ENCODE measurements at places on chromosomes 1 and 21.

GRCh38 chr1:47201179-47201578, 11.3 kb upstream of the PDZK1IP1 start:
- DNase-seq, result no peak

DNA sequence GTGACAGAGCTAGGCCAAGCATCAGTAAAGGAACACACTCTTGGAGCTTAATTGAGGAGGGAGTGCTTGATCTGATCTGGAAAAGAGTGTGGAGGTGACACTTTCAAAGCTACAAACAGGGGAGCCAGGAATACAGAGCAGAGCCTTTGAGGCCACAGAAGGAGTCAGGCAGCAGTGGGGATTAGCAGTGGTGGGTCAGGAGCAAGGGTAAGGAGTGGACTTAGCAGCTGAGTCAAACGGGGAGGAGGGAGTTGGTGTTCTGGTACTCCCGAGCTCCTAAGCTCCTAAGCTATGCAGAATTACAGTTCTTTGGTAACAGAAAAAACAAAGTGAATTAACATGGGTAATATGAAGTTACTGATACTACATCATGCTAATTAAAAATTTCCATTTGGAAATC, 14.5 kb downstream of the RAB4A start:
- DNase-seq, result no peak

GRCh38 chr1:212621043-212621948, 12.7 kb downstream of the ATF3 start:
- no peak for DNase-seq

DNA sequence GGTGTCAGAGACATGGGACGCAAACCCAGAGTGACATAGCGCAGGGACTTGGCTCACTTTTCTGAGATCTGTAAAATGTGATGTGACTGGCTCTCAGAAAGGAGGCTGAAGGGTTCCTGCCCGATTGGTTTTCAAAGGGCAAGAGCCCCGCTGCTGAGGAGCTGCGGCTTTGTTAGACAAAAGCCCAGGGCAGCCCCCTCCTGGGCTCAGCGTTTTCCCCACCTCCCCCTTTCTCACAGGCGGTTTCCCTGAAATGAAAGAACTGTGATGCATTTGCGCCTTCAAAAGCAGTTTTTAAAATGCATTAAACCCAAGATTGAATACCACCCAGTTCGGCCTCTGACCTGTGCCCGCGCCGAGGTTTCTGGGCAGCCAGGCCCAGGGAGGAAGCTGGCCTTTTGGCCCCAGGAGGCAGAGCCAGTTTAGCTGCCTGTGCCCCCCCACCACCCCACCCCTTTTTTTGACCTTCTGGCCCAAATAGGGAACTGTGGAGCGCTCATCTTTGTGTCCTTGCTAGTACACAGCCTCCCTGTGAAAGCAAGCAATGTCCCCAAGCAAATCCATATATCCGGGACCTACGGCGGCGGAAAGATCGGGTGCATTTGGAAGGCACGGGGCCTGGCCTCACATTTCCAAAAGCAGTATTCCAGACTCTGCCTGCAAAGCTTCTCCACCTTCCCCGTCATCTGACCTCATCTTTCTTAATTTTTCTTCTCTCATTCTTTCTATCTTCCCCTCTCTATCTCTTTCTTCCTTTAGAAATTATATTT, 28.6 kb downstream of the CD247 start:
- no peak for DNase-seq

DNA sequence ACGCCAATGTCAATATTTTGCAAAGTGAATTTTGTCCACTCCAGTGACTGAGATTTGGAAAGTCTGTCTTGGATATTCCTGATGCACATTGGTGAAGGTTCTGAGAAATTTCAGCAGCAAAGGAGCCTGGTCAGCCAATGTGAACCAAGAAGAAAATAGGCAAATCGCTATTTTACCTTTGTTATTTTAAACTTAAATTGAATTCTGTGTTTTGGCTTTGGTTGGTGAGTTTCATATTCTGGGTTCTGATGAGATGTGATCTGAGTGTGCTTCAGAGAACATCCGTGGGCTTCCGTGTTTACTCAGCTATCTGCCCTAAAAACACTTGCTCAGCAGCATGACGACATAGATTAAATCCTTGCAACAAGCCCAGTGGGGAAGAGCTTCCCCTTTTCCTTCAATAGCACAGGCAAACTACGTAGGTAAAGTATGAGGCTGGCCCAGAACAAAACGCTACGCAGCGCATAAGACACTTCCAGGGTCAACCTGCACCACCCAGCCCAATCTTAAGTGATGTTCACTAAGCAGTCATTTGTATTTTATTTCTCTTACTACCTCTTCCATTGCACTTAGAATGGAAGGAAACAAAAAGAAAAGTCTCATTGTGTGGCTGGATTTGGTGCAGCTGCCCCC, 176.4 kb upstream of the KAZN start:
- DNase-seq, result no peak

DNA sequence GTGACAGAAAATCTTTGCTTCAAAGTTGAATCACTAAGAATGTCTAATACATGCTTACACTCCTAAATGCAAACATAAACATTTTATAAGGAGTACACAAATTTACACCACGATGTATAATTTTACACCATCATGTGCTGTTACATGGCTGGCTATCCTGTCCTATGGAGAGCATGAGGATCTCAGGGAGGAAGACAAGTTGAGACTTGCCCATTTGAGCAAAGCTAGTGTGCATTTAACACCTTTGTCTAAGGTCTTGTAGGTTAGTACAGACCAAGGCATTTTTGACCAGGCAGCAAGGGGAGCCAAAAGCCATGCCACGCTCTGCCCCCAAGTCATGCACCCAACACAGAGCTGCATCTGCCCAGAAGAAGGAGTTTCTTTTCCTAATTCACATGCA, 14.5 kb upstream of the COG2 start:
- DNase-seq, result no peak

GRCh38 chr21:32410916-32411315, 1.6 kb upstream of the EVA1C start:
- DNase-seq, result no peak

DNA sequence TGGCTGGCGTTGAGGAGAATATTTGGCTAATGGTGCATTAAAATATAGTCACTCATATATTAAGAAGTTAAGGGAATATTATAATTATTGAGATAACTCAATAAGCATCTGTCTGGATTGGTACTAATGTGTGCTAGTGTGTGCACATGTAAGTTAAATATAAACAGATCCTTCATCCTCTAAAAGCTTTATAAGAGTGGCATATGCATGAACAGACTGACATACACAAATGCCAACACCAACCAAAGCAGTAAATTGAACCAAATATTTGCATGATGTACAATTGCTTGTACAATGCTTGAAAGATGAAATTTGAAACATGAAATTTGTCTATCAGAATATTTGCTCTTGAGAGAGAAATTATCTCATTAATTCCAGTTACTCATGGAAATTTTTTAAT, 344.9 kb downstream of the ADGRL2 start:
- no peak for DNase-seq

DNA sequence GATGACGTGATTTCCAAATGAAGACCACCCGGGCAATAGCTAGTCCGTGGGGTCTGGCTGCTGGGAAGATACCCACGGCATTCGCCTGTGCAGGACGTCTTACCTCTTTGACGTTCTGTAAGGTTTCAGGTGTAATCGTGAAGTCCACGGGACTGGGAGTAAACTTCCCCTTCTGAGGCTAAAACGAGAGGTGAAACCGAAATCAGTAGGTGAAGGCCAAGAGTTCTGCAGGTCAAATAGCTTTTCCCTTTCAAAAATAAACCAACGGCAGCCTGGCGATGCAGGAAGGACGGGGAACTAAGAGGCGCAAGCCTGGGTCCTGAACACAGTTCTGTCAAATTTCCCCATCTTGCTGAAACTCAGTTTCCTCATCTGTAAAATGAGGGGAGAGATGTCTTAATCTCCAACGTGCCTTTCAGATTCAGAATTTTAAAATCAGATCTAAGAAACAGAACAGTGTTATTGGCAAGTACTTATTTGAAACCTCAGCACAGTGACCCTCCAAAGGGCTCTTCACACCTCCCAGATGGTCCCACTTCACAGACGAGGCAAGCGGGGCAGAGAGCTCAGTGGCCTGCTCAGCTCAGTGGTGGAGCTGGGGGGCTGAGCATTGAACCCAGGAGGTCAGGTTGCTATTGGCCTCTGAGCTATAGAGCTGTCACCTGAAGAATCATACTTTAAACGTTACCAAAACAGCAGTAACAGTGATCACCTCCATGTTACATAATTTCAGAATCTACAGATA, 34.7 kb downstream of the VPS26C start:
- DNase-seq, result no peak

DNA sequence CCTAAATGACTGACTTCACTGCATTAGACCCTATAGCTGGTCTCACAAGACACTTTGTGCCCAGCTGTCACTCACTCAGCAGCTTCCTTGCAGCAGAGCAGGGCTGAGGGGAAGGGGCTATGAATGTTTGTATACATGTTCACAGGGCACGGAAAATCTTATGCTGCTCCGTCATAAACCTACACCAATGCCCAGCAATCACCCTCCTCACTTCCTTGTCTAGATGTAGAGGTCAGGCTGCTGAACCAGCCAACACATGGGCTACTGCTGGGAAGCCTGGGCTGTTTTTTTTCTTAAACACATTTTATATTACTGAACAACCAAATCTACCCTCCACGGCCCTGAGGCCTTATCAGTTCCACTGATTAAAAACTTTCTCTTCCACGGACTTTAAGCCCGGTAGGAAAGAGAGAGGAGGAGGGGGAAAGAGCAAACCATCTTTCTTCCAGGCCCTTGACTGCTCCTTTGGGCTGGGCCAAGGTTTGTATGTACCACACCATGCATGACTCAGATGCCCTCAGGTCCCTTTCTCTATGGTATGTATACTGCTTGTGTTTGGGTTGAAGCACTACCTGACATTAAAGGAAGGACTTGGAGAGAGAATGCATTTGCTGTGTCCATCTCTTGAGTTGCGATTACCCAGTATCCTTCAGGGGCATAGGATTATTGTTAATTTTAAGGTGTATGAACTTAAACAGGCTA, 12.7 kb downstream of the MTFR1L start:
- no peak for DNase-seq

Measured in A172 (cell line).